Activated naive CD8-positive, alpha-beta T cell treated with anti-CD3 and anti-CD28 coated beads, Interleukin-2, amount 10 ng/mL, durations not matched to agents 7 days and 5 days (primary cell): ENCODE measurements at places on chromosomes 16 and 17. TPM values are rescaled to one million over a fixed set of nuclear protein-coding genes. Genes with fewer than 3 reads are reported as not detected.

- DNase-seq: no peak
These were observed 10.7 kb upstream of the ZNF423 start for GRCh38 chr16:49866595-49867071.

Gene FBXL16
- 15.9 TPM for total RNA-seq

DNA sequence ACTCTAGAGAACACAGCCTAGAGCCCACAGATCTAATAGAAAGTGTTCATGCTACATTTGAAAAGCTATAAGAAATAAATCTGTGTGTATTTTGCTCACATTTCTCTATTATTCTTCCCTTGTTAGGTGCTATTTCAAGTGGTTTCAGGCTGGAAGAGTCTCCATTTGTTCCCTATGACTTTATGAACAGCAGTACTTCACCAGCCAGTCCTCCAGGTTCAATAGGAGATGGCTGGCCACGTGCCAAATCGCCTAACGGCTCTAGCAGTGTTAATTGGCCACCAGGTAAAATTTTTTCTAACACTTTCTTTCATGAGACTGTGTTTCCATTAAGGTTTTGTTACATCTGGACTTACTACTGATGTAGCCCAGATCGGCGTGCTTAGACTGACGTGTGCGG, 30.7 kb upstream of the SLC5A11 start:
- no peak for DNase-seq

DNA sequence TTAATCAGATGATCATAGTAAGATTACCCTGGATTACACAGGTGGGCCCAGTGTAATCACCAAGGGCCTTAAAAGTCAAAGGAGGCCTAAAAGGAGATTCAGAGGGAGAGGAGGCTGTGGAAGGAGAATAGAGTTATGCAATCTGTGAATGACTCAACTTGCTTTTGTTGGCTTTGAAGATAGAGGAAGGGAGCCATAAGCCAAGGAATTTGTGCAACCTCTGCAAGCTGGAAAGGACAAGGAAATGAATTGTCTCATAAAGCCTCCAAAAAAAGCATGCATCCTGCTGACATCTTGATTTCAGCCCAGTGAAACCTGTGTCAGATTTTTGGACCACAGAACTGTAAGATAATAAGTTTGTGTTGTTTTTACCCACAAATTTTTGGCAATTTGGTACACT, 109.6 kb downstream of the CNTNAP4 start:
- no peak for DNase-seq

- DNase-seq: no peak
These were observed 305.4 kb downstream of the CEP112 start for GRCh38 chr17:65886315-65887245.

- peak; percentile 95 for DNase-seq
These were observed 1.6 kb downstream of the IFT140 start for GRCh38 chr16:1610071-1610898.

- no peak for DNase-seq
These were observed 3.5 kb upstream of the CLEC10A start for GRCh38 chr17:7083592-7083991.

DNA sequence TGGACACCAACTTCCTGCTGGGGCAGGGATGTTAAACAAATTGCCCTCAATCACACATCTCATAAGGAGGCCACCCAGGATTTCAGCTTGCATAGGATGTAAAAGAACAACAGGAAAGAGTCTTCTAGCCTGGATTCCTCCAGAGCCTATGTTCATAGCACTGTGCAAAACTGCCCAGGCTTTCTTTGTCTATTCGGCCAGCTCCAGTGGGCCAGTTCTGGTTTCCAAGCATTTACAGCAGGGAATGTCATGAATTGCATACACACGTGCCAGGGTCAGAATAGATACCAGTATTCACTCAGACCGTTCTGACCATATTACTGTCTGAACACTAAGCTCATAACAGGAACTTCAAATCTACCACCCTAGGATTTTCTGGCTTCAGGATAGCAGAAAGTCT, 273.2 kb downstream of the CDH8 start:
- DNase-seq: no peak

Gene IL21R
- 27.5 TPM for total RNA-seq

DNA sequence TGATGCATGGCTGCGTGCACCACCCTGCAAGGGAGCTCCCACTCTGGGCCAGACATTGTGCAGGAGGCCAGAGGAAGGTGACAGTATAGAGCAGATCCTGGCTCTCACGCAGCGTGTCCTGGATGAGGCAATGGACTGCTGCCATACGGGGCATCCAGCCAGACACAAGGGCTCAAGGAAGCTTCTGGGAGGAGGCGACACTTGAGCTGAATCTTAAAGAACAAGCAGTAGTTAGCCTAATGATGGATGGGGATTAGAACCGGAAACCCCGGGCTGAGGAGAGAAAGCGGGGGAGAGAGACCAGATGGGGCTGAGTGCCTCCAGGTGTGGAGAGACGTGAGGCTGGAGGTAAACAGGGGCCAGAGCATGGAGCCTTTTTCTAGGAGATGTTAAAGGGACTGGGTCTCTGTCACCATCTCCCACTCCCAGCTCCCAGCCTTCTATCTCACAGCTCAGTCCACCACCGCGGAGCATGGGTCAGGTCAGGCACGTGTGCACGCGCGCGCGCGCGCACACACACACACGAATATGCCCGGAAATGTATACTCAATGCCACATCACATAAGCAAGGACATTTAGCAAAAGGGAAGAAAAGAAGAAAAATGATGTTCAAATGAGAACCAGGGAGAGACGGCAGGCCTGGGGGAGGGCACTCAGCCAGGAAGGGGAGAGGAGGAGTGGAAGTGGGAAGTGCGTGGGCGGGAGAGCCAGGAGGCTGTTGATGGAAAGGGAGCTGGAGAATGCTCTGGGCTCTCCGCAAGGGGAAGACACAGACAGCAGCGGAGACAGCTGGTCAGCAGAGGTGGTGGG, 46.3 kb downstream of the CCDC42 start:
- no peak for DNase-seq

DNA sequence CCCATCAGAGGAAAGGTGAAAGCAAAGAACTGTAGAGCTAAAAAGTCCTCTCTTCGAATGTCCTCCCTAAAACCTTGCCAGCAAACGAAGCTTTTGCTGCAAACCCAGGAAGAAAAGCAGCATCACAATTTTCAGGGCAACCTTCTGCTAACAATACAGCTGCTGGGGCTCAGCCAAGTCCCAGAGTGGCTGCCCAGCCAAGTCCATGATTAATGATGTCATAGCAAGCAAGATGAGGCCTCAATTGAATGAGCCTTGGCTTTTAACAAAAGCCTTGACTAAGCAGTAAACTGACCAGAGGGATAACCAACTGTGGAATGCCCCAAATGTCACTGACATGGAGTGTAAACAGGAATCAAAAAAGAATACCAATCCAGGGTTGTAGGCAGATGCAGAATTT, 342.7 kb downstream of the PMP22 start:
- DNase-seq: no peak

Gene CDH5
- not detected for total RNA-seq

GRCh38 chr16:46817961-46818360, 13.0 kb downstream of the C16orf87 start:
- DNase-seq: no peak

DNA sequence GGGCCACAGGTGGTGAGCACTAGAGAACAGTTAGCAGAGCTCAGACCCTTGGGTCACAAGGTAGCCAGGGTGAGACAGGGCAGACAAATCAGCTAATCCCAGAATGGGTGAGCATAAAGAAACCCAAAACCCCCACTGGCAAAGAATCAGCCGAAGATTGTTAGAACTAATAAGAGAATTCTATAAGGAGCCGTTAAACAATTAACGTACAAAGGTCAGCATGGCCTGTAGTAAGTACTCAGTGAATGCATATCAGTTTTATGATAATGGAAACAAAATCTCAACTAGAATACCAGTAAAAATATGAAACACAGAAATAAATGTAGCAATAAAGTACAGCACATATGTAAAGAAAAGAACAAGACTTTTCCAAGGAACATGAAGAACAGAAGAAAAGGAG, 168.6 kb downstream of the NTN1 start:
- no peak for DNase-seq

DNA sequence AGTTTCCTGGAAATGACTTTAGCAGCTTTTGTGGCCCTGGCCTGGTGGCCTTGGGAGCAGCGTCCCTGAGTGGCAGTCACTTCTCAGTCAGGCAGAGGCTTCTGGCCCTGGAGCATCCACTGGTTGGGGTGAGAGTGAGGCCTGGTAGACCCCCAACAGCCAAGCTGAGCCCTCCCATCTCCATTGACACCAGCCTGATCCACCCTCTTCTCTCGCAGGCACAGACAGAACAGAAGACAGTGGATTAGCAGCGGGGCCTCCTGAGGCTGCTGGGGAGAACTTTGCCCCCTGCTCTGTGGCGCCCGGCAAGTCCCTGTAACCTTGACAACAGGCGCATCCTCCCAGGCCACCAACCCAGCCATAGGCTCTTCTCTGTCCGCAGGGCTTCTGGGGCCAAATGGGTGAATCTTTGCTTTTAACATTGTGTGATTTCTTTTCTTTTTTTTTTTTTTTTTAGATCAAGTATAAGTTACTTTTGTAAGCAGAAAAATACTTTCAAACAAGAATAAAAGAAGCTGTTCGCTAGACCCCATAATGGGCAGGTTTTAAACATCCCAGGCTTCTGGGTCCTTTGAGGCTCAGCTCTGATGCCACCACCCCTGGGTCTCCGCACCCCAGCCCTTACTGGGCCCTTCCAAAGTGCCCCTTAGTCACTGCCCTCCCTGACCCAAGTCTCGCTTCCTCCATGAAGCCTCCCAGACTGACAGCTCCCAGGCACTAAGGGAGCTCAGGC, 12.7 kb upstream of the FLYWCH1 start:
- DNase-seq: no peak

DNA sequence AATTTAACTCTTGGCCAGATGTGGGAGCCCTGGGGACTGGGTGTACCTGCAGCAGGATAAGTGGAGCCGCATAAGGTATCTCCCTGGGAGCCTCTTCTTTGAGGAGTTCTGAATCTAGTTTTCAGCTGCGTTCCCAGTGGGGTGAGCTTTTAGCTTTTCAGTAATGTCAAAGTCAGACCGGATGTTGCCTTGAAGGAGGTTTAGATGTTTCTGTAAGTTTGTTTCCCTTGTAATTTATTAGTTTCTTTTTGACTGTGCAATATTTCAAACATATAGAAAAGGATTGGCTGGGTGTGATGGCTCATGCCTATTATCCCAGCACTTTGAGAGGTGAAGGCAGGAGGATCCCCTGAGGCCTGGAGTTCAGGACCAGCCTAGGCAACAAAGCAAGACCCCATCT, 98.6 kb upstream of the EEF2KMT start:
- no peak for DNase-seq

DNA sequence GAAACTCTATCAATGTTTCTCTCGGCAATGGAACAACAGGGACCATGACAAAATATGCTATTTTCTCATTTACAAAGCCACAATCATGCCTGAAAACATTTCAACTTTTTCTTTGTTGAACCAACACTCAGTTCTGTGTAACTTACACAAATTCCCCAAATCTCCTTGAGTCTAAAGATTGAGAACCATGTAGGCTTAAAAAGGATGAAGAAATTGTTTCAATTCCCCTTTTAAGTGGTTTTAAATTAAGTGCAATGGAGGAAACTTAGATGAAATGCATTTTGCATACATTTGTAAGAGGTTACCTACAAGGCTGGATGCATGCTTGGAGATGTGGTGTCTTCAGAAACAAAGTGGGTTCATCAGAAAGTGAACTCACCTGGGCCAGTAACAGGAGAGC, 566.4 kb upstream of the CDH11 start:
- DNase-seq: no peak

GRCh38 chr16:21194771-21195301, 16.5 kb downstream of the ZP2 start:
- DNase-seq: no peak

GRCh38 chr17:81438007-81438659, 42.9 kb downstream of the BAHCC1 start:
- no peak for DNase-seq
